Right lung (tissue), 10 donors: ENCODE measurements at places on chromosomes 1 and 21.

DNA sequence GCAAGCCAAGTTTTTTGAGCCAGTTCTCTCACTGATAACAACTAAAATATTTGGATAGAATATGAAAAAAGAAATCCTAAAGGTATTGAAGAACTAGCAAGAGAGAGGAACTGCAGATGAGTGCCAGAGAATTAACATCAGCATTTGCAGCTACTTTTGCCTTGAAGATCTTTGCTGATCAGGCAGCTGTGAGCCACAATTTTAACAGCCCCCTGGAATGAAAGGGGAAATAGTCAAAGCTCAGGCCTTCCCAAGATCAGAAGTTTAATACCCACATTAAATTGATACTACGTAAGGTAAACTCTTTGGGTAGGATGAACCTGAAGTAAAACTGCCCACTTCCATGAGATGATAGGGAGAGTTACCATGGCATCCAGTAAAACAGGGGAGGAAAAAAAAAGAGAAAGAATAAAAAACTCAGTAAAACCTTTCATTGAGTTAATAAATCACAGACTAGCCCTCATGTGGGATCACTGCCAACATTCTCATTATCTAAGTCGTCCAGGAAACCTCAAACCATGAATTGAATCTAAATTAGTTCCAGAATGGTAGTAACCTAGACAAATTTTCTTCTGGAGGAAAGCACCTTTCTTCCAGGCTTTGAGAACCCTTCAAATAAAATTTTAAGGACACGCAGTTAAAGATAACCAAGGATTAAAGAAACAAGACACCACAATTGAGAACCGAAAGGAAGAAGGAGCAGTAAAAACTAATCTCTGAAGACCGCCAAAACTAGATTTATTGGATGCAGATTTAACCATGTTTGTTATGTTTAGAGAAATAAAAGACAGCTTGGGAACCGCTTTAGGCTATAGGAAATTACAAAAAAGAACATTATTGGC is 28.3 kb downstream of the SCP2 start:
- DNase-seq = peak; percentile 8

DNA sequence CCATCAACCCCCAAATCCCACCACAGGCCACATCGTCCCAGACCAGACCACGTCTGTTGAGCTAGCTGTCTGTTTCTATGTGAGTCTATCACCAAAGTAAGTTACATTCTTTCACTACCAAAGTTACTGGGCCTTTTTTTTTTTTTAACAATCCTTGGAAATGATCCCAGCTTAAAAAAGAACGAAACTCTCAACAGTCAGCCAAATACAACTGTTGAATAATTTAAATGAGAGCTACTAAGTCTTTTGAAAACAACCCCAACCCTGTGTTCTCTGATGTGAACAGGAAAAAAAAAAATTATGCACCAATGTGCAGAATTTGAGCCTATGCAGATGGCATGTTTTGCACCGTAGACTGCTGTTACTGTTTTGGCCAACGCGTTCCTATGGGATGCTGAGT is 134.0 kb upstream of the ETS2 start:
- DNase-seq = peak; percentile 64

DNA sequence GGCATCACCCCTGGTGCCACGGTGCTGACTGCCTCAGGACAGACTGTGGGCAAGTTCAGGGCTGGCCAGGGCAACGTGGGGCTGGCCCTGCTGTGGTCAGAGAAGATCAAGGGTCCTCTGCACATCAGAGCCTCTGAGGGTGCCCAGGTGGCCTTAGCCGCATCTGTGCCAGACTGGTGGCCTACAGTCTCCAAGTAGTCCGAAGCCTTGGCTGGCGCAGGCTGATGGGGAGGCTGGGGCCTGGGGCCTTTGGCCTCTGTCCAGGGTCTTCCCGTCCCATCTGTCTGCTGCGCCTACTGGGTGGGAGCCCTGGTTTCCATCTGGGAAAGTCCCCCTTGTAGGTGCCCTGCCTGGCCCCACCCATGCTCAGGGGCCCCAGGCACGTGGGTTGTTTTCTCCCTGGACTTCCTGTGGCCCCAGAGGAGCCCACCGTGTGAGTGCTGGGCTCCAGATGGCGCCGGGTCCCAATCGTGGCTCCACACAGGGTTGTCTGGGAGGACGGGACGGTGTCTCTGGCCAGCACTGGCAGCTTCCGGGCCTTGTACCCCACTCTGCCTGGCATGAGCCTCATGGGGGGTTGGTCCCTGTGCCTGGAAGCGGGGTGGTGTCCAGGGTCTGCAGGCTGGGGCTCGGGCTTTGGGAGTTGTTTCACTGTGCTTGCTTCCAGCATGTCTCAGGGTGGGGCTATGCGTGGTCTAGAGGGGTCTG is 9.9 kb downstream of the IBA57 start:
- DNase-seq = no peak

DNA sequence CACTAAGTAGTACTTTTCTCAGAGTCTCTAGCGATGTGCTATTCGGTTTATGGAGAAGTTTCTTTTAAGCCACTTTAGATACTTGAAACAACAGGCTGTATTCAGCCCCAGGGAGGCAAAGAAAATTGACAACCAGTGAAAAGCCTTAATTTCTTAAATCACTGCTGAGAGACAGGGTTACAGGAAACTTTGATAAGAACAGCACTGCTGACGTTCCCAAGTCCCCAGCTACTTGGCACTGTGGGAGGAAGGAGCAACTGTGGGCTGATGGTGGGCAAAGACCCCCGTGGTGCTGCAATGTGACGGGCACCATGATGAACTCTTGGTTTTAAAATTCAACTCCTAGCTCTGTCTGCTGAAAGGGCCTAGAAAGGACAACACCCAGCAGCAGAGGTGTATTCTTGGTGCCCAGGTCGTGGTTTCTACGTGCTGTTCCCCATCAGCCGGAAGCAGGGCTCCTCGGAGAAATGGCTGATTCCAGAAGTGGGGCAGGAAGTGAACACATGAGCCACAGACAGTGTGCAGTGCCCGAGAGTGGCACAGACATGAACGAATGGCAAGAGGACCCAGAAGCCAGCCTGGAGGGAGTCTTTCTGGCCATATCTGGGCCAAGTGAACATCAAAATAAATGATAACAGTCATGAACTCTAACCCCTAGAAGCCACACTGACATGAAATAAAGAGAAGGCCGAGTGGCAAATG is 5.3 kb downstream of the PTTG1IP start:
- DNase-seq = no peak

DNA sequence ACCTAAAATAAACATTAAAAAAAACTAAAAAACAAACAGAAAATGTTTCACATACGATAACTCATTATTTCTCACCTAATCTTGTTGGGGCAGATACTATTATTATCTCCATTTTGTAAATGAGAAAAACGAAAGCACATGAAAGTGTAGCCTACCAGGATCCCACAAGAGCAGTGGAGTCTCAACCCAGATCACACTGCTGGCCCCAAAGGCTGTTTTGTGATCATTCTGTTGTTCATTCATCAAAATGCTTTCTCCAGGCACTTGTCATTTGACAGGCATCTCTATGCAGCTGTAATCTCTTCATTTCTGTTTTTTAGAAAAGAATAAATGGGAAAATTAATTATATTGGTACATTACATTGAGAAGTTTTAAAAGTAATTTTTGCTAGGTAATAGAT is 67.5 kb downstream of the AK5 start:
- DNase-seq = no peak

DNA sequence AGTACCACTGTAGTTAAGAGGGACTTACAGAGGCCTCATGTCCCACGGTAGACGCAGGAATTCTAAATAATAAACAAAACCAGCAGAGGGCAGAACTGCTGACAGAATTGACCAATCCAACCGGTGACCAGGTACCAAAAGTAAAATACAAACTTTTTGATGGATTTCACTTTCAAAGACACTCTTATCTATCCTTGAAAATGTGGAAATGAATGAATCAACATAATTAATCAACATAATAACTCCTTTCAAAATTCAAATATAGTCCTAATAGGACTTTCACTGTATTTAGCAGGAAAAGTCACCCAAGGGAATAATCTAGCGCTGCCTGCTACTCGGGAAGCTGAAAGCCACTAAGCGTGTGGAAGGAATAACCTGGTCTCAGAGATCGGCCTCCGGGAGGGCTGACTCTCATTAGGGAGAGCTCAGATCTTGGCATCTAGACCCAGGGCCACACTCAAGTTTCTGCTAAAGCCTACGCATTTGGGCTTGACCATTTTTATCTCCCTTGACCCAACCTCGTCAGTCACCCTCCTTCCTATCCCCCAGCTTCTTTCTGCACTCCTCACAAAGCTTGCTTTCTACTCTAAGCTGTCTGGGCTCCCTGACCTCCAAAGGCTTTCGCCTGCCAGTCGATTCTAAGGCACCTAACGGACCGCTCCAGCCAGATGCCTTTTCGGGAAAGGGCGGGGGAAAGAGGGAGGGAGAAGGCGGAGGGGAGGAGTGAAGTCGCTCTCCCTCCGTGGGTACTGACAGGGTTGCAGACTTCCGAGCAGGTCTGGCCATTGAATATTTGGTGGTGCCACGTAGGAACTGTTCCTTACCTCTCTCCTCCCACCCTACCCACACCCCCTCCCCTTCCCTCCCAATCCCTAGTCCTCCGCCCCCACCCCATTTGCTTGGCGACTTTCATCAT is 1.6 kb downstream of the COL11A1 start:
- peak; percentile 31 for DNase-seq

DNA sequence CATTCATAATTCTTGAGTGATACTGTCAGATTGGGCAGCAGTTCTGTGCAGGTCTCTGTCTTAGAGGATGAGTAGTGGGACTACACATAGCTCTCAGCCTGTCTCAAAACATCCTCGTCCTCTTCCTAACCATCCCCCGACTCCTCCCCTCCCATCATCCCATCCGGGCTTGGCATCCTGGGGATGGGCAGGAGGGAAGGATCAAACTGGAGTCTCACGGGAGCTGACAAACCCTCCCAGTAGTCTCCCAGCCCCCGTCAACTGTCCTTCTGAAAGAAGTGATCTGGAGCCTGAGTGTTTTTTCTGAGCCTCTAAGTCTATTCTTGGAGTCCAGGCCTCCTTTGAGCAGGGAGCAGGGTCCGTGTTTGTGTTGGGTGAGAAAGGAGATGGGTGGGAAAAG is 102.0 kb downstream of the PAX7 start:
- DNase-seq = no peak

DNA sequence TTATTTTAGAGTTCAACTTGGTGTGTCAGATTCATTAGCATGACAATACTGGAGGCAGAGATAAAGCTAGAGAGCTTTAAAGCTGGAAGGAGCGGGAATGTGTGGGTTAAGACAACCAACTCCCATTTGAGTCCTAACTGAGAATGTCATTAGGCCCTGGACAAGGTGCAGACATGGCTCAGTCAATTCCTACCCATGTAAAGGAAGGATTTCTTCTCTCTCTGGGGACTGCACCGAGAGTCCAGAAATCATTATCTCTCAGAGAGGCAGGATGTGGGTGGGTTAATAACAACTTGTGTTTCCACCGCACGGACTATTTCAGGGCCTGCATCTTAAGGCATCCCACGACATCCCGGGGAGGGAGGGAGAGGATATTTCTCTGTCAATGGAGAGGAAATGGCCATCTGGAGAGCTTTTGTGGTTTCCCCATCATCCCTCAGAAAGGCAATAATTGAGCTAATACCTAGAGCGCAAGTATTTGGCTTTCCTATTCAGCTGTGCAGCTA is 46.7 kb upstream of the SARS1 start:
- no peak for DNase-seq

- no peak for DNase-seq
Measured at GRCh38 chr1:239250353-239251035, 135.9 kb upstream of the CHRM3 start.

DNA sequence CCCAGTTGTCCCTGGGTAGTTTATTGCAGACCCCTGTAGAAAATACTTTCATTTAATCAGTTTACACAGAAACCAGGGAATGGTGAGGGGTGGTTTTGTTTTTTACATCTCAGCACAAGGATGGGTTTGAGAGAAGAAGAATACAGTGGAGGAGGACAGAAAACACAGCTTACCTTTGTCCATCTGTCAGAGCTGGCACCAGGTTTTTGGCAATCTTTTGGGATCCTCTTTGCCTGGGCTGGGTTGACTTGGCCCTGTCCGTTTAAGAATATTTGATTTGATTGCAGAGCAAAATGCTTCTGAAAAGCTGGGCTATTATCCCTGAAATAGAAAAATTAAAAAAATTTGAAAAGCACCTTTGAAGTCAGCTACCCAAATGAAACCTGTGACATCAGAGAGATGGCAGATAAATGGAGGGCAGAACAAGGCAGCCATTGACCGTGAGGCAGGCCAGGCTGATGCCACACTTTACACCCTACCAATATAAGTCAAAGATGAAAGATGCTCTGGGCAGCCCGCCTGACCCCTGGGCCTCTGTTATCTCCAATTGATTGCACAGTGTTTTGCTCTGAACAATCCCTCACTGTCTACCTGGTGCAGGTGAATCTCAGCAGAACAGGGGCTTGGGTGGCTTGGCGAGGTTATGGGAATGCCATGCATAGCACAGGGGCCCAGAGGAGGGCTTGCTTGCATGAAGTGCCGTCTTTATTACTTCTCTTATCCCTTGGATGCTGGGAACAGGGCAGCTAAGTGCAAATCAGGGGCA is 218.8 kb downstream of the LMX1A start:
- no peak for DNase-seq

DNA sequence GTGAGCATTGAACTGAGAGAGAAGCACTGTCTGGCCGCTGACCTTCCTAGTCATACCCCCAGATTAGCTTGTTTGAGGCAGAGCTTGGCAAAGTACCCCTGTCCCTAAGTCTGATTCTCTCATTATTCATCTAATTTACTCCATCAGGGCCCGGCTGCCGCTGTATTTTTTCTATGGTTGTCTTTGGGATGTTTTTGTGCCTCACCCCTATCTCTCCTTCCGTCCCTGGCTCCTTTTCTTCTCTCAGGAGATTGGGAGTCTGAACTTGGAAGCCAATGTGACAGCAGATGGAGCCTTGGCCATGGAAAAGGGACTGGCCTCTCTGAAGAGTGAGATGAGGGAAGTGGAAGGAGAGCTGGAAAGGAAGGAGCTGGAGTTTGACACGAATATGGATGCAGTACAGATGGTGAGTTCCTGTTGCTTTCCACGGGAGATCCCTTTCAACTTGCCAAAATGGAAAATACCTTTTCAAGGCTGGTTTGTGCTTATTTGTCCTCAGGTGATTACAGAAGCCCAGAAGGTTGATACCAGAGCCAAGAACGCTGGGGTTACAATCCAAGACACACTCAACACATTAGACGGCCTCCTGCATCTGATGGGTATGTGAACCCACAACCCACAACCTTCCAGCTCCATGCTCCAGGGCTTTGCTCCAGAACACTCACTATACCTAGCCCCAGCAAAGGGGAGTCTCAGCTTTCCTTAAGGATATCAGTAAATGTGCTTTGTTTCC is 53.9 kb downstream of the LAMC2 start:
- no peak for DNase-seq

DNA sequence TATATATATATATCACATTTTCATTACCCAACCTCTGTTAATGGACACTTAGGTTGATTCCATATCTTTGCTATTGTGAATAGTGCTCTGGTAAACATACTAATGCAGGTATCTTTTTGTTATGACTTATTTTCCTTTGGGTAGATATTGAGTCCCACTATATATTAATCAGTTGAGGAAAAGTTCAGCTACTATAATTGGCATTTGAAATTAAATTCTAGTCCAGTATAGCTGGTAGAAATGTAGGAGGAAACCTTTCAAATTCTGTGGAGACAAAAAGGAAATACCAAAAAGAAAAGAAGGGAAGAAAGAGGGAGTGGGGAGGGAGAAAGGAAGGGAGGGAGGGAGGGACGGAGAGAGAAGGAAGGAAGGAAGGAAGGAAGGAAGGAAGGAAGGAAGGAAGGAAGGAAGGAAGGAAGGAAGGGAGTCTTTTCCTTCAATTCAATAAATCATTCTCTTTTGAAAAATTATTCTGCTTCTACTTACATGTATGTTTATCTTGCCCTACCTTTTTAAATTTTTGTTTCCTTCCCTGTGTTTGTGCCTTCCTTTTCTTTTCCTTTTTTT is 311.9 kb downstream of the TPR start:
- DNase-seq = no peak
